Kasumi-1 (cell line): ENCODE measurements at places on chromosomes 5 and 9.
A peak's percentile ranks its signal among the peaks of the same experiment; 100 is the strongest.

GRCh38 chr9:79616013-79616412, 44.2 kb downstream of the TLE4 start:
- DNase-seq: no peak

- DNase-seq: no peak
Measured at GRCh38 chr5:128234928-128235641, 151.5 kb downstream of the SLC12A2 start.

- no peak for DNase-seq
Measured at GRCh38 chr5:138745268-138745667, 8.0 kb upstream of the CTNNA1 start.

- DNase-seq: no peak
Measured at GRCh38 chr5:3309538-3309937, 286.1 kb upstream of the IRX1 start.

GRCh38 chr5:107324071-107324470, 346.7 kb downstream of the EFNA5 start:
- DNase-seq: no peak

DNA sequence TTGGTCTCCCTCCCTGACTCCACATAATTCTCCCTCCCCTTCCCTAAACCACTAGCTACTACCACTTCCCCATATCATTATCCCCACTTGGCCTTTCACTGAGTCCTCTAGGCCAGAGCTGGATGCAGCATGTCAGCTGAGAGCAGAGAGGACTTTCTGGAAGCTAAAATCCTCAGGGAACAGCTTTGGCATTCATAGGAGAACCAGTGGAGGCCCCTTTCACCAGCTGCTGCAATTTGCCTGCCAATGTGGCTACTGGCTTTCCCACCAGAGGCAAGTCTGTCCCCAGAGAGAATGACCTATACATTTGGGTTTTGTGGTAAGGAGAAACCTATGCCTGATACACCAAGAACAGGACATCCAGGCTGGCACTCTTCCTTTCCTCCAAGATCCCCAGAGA, 14.4 kb downstream of the FAM219A start:
- DNase-seq: peak; percentile 19

GRCh38 chr5:109936996-109937395, 247.3 kb downstream of the MAN2A1 start:
- no peak for DNase-seq

- no peak for DNase-seq
Measured at GRCh38 chr5:114089259-114089658, 272.6 kb upstream of the KCNN2 start.

GRCh38 chr5:134246771-134247427, 21.0 kb upstream of the PPP2CA start:
- no peak for DNase-seq

- DNase-seq: peak; percentile 98
Measured at GRCh38 chr9:124197177-124198095, 60.3 kb upstream of the NEK6 start.

GRCh38 chr9:2616692-2617377, 4.8 kb upstream of the VLDLR start:
- DNase-seq: no peak

- DNase-seq: peak; percentile 0
Measured at GRCh38 chr9:16469184-16469583, 401.3 kb downstream of the BNC2 start.

- DNase-seq: no peak
Measured at GRCh38 chr9:70574151-70574837, 159.8 kb upstream of the KLF9 start.

- no peak for DNase-seq
Measured at GRCh38 chr9:104776797-104777196, 12.9 kb downstream of the NIPSNAP3B start.

DNA sequence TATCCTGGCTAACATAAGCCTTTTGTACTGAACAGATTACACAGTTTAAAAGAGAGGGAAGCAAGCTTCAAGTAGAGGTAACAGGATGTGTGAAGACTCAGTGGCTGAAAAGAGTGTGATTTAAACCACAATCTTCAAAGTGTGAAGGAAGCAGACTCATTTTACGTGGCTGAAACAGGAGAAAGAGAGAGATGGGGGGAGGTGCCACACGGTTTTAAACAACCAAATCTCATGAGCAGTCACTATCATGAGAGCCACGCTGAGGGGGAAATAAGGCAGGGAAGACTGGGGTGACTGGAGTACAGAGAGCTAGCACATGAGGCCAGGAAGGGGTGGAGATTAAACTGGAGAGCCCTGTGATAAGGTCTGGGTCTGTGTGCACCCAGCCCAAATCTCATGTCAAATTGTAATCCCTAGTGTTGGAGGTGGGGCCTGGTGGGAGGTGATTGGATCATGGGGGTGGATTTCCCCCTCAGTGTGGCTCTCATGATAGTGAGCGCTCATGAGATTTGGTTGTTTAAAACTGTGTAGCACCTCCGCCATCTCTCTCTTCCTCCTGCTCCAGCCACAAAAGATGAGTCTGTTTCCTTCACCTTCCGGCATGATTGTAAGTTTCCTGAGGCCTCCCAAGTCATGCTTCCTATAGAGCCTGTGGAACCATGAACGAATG, 318.6 kb upstream of the CD180 start:
- no peak for DNase-seq

DNA sequence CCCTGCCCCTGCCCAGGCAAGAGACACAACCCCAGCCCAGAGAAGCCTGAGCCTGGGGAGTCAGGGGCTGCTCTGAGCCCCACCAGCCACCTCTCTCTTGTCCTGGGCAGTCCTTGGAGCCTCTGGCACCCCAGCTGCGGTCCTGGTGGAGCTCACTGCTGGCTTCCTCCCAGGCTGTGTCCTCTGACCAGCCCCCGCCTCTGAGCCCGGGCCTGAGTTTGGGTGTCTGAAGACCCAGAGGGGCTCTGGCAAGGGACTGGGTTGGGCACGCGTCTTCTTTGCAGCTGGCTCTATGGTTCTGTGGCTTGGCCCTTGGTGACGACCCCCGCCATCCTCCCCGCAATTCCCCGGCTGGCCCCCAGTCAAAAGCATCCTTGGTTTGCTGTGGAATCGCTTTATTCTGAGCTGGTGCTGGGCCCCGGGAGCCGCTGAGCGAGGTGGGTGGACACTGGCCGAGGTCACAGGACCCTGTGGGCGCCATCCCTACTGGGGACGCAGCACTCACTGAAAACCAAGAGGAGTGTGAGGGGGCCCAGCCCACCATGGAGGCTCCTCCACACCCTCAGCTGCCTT, 985 bp upstream of the LCN10 start:
- DNase-seq: no peak

DNA sequence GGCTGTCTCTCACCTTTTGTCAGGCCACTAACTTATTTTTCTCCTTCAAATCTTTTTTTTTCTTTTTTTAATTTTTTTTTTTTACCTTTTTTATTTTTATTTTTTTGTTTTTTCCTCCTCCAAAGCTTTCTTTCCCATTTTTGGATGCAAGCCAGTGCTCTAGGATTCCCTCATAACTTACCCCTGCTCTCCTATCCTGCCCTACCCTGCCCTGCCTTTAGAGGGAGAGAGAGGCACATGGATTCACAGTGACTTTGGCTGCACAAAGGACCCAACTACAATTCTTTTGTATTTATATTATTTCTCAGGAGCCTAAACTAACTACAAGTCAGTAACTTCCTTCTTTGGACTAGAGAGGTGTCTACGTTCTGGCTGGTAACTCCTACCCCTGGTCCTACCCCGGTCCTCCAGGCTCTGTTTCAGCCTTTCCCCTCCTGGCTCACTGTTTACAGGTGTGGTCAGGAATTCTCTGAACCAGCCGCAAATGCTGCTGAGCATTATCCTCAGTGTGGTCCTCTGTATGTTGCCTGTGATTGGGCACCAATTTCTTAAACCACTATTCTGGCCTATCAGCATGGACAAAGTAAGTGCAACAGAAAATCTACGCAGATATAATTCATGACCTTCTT, 8.4 kb upstream of the RUSC2 start:
- peak; percentile 91 for DNase-seq

DNA sequence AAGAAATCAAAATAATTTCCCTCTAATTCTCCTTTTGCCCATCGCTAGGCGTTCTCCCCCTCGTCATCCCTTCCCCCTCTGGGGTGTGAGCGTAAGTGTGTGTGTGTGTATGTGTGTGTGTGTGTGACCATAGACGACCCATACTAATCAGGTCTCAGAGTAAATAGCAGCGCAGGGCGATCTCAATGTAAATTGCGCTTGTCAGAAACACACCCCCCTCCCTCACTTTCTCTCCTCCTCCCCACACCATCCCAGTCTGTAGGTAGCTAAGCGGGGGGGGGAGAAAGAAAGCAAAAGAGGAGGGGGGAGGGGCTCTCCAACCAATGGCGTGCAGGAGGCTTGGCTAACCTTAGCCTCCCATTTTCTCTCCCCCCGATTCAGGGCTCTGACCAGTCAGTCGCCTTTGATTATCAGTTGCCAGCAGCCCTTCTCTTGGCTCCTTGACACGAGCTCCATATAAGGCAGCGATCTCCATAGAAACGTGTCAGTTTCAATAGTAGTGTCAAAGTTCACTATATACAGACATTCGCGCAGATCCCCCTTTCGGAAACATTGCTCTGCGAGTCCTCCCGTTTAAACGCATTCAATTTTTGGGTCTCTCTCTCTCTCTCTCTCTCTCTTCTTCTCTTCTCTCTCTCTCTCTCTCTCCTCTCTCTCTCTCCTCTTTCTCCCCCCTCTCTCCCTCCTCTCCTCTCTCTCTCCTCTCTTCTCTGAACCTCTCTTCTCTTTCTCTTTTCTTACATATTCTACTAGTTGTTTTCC, at the start of gene NR2F1:
NR2F1 (plus strand) TSS at position 546 of the 762 bp plus-strand sequence. CDS start 1,802 bp downstream, outside the sequence.
- peak; percentile 30 for DNase-seq

DNA sequence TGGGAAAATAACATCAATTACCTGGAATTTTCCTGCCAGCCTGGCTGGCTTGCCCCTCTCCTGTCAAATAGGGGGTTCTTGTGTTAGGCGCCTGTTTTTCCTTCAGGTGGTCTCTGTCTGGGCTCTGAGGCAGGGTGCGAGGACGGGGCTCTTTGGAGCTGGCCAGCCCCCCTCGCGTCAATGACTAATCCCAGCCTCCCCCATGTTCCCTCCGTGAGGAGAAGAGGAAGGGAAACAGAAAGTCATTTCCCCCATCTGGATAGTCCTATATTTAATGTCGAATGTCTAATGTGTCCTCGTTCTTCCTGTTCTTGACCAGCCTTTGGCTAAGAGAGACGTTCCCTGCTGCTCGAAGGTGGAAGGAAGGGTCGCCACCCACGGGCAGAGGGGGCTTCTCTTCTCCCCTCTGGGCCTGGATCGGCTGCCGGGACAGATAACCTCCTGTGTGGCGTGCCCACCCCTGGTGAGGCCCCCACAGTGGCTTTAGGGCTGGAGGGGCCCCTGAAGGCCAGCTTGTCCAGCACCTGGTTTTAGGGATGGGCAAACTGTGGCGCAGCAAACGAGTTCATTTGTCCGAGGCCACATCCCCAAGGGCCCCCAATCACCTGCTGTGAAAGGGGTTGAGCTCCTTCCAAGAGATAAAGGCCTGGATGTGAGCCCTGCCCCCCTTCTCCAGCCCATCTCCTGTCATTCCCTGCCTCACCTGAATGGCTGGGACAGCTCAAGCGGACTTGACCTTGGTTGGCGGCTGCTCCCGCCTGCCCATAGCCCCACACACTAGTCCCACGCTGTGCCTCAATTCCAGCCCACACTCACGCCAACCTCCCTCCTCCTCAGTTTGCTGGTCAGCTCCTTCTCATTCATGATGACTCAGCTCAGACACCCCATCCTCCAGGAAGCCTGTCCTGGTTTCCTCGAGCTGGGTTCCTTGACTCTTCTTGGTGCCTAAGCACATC, 35.9 kb upstream of the UNC5A start:
- DNase-seq: no peak

GRCh38 chr5:124663101-124663506, 83.3 kb downstream of the ZNF608 start:
- no peak for DNase-seq

GRCh38 chr9:78196258-78196657, 39.6 kb upstream of the CEP78 start:
- no peak for DNase-seq

GRCh38 chr5:112800891-112801290, 60.2 kb upstream of the SRP19 start:
- DNase-seq: no peak

GRCh38 chr9:135086597-135087488, 625 bp upstream of the OLFM1 start:
- DNase-seq: no peak

- no peak for DNase-seq
Measured at GRCh38 chr5:95715799-95716461, 15.2 kb upstream of the RHOBTB3 start.

DNA sequence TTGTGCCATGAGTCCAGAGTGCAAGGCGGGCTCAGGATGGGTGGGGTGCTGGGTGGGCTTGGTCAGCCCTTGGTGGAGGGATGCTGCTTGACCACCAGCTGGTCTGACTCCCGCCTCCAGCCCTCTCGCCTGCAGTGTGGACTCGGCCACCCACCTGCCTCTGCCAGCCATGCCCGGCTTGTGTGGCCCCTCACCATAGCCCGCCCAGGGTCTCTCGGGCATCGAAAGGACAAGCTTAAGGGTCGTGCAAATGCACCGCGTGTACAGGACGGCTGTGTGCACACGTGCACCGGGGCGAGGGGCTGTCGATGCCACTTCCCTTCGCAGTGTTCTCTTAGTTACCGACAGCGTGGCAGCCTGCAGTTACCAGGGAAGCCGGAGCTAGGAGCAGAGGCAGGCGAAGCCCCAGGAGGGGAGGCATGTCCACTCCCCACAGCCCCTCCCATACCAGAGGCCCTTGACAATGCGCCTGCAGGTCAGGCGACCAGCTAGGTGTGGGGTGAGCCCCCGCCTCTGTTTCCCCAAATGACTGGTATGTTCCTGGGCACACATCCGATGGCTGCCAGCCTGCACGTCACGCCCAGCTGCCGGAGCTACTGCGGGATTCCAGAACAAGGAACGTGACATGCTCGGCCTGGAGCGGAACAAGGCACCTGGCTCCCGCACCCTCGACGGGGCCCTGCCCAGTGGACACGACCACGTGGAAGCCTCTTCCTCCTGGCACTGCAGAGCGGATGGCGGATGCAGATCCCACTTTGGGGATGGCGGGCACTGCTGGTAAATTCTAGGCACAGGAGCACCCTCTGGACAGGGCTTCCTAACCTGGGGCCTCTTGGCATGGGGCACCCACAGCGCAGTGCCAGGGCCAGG, 7.8 kb downstream of the LCN9 start:
- DNase-seq: no peak

- no peak for DNase-seq
Measured at GRCh38 chr5:147635882-147636728, 126.2 kb upstream of the DPYSL3 start.

- DNase-seq: no peak
Measured at GRCh38 chr5:24112420-24112819, 532.4 kb downstream of the CDH10 start.

DNA sequence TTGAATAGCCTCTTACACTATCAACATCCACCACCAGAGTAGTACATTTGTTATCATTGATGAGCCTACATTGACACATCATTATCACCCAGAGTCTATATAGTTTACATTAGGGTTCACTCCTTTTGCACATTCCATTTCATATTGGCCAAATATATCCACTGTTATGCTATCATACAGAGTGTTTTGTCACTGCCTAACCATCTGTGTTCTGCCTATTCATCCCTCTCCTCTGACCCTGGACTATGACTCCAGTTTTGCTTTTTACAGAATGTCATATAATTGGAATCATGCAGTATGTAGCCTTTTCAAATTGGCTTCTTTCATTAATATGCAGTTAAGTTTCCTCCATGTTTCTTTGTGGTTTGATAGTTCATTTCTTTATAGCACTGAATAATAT, 904.7 kb downstream of the TLE1 start:
- no peak for DNase-seq
